HS-5 (cell line): ENCODE measurements at places on chromosomes 2 and 18.

GRCh38 chr2:108910541-108911396 is 78.3 kb downstream of the EDAR start:
- no peak for DNase-seq

GRCh38 chr2:67656875-67657274 is 259.7 kb downstream of the ETAA1 start:
- DNase-seq: no peak

- no peak for DNase-seq
Observed at GRCh38 chr2:38033646-38034045, 42.3 kb downstream of the CYP1B1 start.

DNA sequence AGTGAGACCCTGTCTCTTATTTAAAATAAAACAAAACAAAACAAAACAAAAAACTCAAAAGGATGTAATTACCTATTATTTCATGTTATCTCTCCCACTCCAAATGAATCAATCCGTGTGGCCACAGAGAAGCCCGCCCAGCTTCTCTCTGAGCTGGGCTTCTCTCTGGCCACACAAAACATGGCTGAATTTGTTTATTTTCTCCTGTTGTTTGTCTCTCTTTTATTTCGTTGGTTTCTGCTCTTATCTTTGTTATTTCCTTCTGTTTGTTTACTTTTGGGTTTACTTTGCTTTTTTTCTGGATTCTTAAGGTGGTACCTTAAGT is 1.5 kb upstream of the TRABD2A start:
- DNase-seq: no peak

- DNase-seq: no peak
Observed at GRCh38 chr18:74503137-74503536, 7.0 kb downstream of the CNDP2 start.

- no peak for DNase-seq
Observed at GRCh38 chr2:218985325-218986091, 524 bp upstream of the FEV start.

- DNase-seq: peak; percentile 56
Observed at GRCh38 chr2:45759310-45759851, 107.9 kb downstream of the PRKCE start.

DNA sequence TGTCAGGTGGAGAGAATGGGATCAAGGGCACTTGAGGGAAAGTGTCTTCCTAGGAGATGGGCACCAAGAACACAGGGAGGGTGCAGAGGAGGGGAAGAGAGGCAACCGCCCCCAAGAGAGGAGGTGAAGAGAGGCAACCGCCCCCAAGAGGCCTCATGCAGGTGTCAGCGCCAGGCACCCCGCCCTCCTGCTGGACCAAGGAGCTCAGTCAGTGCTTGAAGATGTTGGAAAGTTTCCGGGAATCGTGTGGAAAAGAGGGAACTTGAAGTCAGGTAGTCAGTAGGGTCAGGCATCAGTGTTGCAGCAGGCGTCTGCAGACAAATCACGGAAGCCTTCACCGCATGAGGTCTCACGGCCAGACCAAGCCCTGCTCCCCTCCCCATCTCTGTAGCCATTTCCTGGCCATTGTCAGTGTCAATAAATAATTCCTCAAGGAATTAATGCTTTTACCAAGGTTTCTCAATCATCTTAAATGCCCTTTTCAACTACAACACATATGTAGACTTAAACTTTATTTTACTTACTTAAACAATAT is 353.1 kb downstream of the EIPR1 start:
- no peak for DNase-seq

DNA sequence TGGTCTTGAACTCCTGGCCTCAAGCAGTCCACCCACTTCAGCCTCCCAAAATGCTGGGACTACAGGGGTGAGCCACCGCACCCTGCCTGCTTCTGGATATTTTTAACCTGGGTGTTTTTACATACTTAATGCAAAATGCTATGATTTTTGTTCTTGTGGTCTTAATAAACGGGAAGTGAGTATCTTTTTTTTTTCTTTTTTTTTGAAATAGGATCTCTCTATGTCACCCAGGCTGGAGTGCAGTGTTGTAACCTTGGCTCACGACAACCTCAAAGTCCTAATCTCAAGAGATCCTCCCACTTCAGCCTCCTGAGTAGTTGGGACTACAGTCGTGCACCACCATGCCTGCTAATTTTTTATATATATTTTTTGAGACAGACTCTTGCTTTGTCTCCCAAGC is 19.2 kb upstream of the ASXL2 start:
- no peak for DNase-seq

DNA sequence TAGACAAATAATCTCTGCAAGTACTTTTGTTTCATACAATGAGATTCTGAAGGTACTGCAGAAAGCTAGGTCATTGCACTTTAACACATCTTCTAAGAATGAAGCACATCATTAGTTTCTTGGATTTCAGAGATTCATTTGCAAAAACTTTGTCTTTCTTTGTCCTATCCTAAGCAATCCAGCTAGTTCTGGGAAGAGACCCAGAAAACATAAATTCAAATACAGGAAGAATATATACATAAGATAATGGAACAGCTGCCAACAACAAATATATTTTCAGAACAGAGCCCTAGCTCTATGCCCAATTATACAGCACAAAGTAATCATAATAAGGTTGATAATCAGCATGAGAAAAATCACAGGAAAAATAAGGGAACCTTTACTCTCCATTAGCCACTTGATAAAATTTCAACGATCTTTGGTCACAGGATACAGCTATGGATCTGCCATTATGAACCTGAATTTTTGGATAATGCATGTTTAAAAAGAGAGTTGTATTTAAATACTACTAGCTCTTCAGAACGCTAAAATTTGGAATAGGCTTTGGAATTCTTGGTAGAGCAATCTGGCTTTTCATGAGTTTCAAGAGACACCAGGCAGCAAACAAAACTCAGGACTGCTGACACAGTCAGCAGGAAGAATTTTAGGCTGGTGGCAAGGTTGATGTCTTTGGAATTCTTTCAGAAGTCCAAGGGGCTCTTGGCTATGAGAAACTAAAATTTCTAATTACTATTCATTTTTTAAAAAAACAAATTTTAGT is 250.4 kb upstream of the SMIM21 start:
- DNase-seq: no peak

DNA sequence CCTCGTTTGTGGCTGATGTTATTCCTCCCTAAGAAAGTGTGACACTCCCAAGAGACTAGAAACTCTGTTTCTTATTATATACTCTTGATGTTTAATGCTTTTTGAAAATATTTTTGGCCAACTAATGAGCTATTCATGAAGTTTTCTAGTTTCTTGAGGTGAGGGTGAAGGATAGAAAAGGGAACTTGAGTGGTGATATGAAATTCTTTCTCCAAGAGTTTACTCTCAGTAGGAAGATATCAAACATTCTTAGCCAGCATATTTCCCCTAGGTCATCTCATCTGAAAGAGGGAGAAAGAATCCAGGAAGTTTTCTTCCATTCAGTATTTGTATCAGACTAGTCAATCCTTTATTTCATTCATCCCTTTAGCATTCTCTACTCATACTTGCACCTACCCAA is 95.7 kb downstream of the MAP3K20 start:
- no peak for DNase-seq

DNA sequence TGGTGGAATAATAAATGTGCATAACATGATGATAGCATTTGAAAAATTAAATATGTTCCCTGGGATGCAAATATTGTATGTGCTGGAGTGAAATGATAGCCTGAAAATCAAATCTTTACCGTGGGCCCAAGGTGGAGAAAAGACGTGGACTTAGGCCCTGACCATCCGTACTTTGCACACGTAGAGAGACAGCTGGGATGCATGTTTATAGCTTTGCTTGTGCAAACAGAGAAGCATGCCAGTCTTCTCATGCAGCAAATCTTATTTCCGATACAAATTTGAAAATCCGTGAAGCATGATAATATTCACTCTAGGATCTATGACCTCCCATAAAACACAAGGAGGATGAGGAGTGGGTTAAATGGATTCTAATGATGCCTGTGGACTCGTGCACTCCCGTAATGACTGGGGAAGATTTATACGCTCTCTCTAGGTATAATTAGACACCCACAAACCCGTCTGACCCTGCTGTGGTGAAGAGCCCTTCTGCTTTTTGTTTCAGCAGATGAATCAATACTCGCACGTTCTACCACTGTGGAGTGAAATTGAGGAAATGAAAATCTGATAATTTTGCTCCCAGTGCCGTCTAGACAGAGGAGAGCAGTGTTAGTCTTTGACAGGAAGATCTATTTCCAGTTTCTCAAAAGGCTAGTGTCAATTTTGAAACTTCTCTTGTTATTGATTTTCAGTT is 810.3 kb upstream of the SALL3 start:
- no peak for DNase-seq

DNA sequence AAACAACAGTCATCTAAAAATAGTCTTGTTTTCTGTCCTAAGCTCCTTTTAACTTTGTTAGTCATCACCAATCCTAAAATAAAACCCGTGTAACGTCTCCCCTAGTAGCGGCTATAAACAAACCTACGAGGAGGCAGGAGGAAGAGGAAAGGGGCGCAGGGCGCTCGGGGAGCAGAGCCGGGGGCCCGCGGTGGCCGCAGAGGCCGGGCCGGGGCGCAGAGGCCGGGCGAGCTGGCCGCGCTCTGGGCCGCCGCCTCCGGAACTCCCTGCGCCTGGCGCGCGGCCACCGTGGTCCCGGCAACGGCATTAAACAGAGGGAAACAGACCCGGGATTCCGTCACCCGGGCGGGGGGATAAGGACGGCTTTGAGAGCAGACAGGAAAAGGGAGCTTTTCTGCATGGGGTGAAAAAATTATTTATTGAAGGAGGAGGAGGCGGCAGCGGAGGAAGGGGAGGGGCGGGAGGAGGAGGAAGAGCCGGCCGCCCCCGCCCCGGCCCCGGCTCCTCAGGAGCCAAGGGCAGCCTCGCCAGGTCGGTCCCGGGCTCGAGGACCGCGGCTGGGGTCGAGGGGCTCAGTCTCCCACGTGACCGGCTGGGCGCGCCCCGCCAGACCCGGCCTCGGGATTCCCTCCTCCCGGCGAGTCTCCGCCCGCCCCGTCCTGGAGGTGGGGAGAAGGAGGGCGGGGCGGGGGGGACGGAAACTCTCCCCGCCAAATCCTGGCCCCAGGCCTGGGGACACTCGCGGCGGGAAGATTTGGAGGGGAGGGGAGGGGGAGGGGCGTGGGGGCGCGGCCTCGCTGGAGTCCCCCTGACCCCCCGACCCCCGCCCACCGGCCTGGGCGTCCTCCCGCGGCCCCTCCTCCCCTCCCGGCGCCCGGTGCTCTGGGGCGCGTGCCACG is 1.8 kb upstream of the NFATC1 start:
- peak; percentile 46 for DNase-seq

DNA sequence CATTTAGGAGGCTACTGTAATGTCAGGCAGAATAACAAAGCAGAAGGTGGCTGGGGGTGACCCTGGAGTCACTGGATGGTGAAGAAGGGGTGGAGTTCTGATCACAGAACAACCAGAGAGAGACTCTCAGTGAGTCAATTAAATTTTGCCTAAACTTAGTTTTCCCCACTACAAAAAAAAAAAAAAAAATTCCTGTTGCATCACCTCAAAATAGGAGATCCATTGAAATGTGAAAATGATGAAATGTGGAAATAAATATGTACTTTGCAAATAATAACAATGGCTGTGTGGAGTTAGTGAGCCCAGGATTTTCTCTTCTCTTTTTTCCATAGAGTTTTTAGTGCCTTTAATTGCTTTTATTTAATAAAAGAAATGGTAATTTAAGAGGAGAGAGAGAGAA is 165.5 kb downstream of the GFPT1 start:
- DNase-seq: no peak

DNA sequence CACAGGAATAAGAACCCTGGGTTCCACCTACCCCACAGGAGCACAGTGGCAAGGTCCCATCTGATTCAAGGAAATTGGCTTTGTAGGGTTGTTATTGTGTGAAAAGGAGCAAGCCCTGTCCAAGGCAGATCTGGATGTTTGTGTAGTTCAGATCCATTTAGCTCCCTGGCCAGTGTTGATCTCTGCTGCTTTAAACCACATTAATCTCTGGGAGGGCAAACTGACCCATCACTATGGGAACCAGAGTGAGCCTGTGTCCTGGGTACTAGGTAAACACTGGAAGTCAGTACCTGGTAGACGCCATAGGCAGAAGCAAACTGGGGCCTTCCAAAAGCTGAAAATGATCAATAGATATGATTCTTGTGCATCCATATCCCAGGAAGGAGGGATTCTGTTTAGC is 271.5 kb upstream of the EPAS1 start:
- no peak for DNase-seq

DNA sequence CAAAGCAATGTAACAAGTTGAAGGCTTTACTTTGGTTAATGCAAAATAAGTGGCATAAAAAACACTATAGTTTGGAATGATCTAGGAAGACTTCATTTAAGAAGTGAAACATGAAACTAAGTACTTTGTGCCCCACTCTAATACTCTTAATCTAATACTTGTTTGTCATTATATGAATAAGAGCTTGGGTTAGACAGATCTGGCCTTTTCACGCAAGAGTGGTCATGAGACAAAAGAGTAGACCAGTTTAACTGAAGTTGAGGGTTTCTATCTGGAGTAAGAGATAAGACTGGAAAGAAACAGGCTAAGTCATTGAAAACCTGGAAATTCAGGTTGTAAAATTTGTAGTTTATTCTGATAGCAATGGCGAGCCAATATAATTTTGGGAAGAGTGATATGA is 2.8 kb downstream of the SLC30A6 start:
- no peak for DNase-seq

DNA sequence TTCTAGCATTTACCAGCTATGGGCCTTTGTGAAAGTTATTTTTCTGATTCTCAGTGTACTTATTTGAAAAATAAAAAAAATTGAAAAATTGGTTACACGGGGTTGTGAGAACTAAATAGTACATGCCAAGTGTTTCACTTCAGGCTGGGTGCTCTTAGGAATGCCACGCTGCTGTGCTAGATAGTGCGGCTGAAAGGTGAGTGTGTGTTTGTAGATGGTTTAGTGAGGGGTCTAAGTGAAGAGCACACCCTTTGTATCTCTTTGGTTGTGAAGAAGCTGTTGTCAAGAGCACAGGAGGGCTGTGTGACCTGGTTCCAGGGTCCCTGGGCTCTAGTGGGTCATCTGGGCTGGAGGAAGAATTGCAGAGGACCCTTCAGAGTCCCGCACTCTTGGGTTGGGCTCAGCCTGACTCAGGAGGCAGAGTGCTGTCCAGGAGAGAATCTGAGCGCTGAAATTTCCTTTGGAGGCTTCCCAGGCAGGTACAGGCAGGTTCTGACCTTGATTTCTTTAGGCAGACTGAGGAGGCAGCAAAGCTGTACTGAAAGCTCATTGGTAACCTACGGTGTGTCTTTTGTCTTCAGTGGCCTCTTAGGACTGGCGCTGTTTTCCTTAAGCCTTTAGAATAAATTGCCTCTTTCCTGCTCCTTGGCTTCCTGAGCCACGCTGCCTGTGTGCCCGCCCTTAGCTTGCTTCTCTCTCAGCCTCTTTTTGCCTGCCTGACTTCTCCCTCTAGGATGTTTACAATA is 44.4 kb downstream of the MAP4K4 start:
- no peak for DNase-seq

- DNase-seq: no peak
Observed at GRCh38 chr18:35024196-35024595, 17.0 kb upstream of the MAPRE2 start.

GRCh38 chr2:113891265-113891959 is 1.5 kb downstream of the ACTR3 start:
- no peak for DNase-seq
